Lower lobe of right lung (tissue), 2 donors: ENCODE measurements at places on chromosomes 16 and 17. TPM values are rescaled to one million over a fixed set of nuclear protein-coding genes. Genes with fewer than 3 reads are reported as not detected.

DNA sequence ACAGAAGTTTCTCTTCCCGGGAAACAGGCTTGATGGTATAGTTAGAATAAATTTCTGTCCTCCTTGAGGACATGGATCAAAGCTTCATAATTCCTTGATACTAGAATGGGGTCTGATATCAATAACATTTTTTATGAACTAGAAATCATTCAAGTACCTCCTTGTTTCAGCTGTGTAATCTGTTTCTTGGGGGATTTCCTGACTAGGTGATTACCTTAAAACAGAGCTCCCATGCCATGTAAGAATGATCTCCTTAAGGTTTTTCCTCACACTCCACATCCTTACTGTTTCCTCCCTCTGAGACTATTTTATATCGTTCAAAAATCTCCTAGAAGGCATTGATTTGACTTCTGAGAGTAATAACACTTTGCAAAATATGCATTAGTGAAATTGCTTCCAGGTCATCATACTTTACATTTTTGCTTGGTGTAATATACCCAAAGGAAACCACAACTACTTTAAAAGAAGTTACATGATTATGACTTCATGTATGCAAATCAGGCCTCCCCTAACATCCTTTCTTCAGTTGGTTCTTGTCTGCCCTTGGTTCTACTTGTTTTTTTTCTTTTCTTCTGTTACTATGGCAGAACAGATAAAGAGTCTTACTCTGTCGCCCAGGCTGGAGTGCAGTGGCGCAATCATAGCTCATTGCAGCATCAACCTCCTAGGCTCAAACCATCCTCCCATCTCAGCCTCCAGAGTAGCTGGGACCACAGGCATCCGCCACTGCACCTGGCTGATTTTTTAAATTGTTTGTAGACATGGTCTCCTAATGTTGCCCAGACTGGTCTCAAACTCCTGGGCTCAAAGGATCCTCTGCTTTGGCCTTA lies 388.8 kb downstream of the ZFHX3 start:
- no peak for DNase-seq

GRCh38 chr16:55832773-55833691 lies at the start of gene CES1:
Gene CES1 (minus strand): TSS chr16:55833096. CDS start chr16:55833055, 41 bp downstream.
- DNase-seq, result peak; percentile 92

DNA sequence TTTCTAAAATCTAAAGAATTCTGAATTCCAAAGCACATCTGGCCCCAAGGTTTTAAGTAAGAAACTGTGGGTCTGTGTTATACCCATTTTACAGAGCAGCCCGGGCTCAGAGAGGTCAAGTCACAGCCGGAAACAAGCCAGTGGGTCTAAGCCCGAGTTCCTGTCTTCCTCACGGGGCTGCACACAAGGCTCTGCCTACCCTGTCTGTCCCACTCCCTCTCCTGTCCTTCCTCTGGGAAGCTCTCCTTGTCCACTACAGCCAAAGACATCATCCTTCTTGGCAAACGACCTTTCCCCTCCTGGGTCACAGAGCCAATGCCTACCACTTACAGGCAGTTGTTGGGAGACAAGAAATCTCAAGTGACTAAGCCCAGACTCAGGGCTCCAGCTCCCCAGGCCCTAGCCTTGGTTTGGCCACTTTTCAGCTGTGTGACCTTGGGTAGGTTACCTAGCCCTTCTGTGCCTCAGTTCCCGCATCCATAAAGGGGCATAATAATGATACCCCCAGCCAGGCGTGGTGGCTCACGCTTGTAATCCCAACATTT lies 55.6 kb upstream of the MAP3K14 start:
- DNase-seq, result no peak

Gene PIRT
- not detected for total RNA-seq

GRCh38 chr17:58083491-58084316 lies 485 bp downstream of the DYNLL2 start:
- peak; percentile 80 for DNase-seq

DNA sequence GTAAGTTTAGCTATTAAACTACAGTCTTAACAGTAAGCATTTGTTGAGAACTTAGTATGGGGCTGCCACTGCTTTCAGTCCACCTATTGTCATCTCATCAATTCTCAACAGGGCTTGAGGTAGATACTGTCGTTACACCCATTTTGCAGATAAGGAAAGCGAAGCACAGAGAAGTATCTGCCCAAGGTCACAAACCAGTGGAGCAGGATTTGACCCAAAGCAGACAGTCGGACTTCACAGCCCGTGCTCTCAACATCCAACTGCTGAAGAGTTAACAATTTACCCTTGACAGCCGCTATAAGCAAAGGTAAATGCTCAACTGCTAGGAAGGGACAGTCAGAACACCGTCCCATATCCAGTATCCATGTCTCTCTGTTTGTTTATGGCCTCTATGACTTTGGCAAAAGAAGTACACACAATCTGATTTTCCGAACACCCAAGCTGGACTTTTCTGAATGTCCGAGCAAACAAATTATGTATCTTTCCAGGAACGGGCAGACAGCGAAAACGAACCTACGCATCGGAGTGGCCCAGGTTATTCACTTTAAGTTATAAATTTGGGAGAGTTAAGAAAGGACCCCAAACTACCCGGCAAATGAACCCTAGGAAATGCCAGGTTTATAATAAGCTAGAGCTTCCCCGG lies 1.2 kb downstream of the SIAH1 start:
- DNase-seq, result no peak

- no peak for DNase-seq
These were observed 37.4 kb upstream of the TMC5 start for GRCh38 chr16:19380328-19380727.

Gene CNTNAP4
- not detected for total RNA-seq

- DNase-seq, result no peak
These were observed 72.1 kb upstream of the LYRM9 start for GRCh38 chr17:27965224-27965623.

GRCh38 chr17:66381701-66382362 lies 79.4 kb downstream of the PRKCA start:
- DNase-seq, result no peak

Gene DDX42
- total RNA-seq, result 101 TPM

- no peak for DNase-seq
These were observed 12.1 kb downstream of the GLP2R start for GRCh38 chr17:9837551-9838471.

Gene PERCC1
- total RNA-seq, result not detected

Gene KRT35
- not detected for total RNA-seq

DNA sequence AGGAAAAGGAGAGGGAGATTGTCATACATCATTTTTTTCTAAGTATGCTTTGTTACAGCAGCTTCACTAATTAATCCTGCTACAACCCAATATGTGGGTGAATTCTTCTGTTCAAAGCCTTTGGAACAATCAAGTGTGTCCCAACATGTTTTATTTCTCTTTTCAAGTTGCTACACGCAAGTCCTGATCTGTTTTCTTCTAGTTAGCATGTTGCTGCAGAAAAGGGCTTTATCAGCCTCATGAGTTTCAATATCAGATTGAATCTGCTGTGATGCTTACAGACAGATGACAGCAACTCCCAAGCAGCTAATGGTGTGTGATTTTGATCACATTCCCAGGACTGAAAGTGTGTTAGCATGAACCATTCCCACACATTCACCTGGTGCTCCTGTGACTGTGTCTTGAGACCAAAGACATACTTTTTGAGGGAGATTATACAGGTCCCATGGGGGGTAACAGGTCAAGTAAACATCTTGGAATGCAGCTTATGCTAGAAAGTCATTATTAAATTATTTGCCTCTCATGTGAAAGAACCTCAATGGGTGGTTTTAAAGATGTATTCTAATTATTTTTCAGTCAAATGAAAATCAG lies 96.9 kb upstream of the KCNJ16 start:
- no peak for DNase-seq

DNA sequence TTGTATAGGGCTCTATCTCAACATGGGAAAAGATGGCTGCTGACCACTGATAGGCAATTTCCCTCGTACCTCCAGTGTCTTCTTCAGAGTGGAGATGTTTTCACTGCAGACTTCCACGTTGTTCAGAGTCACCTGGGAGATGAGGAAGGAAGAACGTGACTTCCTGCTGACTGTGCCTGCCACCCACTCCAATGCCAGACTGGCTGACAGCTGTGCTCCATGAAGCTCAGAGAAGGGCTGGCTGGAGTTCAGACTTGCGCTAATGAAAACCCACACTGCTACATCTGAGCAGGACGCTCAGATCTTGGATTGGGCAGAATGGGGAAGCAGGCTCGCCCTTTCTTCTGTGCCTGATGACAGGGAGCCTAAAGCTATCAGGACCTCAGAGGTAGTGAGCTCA lies 33.1 kb downstream of the COG4 start:
- no peak for DNase-seq

GRCh38 chr17:39867084-39867879 lies 720 bp upstream of the ZPBP2 start:
- no peak for DNase-seq

- DNase-seq, result peak; percentile 49
These were observed 470.7 kb downstream of the SOX9 start for GRCh38 chr17:72591289-72592241.

Gene RNF222
- total RNA-seq, result not detected

Gene MT1G
- 25.3 TPM for total RNA-seq

DNA sequence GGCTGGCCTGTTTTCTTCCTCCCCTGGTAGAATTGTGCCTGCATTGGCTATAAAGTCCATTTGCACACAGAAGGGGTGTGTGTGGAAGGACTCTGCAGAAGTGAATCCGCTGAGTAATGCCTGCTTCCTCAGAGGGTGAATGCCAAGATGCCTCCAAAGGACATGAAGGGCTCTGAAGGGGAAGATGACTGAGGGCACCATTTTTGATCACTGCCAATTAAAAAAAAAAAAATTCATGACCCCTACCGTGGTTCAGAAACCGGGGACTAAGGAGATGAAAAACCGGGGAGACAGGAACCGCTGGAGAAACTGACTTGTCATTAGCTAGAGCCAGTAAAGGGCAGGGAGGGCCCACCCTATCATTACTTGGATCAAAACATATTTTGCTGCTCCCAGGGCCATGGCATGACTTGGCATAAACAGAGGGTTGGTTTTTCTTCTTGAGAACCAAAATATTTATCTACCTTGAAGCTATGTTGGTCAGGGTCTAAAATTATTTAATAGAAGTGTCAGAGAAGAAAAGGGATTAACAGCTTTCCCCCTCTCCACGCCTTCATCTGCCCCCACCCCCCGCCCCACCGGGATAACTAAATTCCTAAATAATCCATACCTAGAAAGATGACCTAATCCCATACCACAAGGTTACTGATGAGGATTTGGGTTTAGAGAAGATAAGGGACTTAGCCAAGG lies 3.6 kb upstream of the USP7 start:
- DNase-seq, result no peak

Gene GAS7
- total RNA-seq, result 54.1 TPM

DNA sequence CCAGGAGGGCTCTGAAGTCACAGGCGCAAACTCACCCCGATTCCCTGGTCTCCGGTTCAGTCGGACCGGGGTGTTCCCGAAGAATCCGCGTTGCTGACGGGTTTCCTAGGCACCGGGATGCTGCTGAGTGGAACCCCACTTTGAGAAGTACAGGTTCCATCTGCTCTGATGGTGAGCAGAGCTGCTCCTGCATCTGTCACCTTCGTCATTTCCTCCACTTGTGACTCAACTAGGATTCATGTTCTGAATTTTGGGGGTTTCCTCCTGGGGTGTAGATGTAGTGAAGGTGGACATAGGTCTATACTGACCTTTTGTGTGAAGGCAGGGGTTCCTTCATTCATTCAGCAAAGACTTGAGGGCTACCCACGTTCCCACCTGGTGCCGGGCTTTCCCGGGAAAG lies 25.0 kb downstream of the LGALS3BP start:
- no peak for DNase-seq

DNA sequence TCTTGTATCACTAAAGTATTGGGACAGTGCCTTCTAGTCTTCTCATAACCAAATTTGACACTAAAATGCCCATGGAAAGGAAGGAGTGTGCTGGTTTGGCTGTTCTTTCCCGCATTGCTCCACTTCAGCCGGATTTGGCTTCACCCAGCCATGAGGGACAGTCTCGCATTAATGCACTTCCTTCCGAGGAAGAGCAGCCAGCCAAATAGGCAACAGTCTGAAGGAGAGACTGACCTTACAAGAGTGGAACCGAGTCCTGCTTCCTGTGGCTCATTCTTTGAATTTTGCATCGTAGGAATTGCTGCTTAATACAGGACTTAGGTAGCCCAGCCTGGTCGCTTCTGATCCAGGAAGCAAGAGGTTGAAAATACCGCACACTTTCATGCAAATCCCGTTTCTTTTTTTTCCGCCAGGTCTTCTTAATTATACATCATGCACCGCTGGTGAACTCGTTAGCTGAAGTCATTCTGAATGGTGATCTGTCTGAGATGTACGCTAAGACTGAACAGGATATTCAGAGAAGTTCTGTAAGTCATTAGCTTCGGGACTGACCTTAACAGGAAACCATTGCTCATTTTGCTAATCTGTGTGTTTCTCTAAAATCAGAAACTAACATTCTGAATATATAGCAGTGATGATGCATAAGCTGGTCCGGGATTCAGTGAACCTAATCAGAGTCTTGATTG lies 38.2 kb downstream of the CLEC16A start:
- DNase-seq, result no peak

GRCh38 chr16:86388976-86389375 lies 121.4 kb upstream of the FOXF1 start:
- no peak for DNase-seq

Gene CD7
- total RNA-seq, result 7.1 TPM

GRCh38 chr16:30004424-30004776 lies 6.4 kb downstream of the DOC2A start:
- DNase-seq, result peak; percentile 51

Gene MYH2
- 0.06 TPM for total RNA-seq

- no peak for DNase-seq
These were observed 591.1 kb upstream of the C16orf82 start for GRCh38 chr16:26475596-26475995.

DNA sequence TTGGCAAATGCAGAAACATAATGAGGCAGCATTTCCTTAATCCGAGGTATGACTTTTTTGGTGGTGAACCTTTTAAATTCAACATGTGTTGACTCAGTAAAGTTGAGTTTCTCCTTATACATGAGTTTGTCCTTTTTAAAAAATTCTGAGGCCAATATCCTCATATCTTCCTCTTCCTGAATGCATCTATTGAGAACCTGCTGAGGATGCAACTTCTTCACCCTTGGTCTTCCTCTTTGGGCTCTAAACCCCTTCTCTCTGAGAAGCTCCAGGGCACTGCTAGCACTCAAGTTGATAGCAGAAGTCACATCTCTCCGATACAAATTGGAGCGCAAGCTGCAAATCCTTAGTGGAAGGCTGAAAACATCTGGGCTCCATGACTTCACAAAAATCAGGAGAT lies 3.3 kb downstream of the SLFN14 start:
- DNase-seq, result no peak

GRCh38 chr16:67781565-67781921 lies 24.8 kb downstream of the RANBP10 start:
- no peak for DNase-seq

- DNase-seq, result no peak
These were observed 31.1 kb downstream of the SLFN11 start for GRCh38 chr17:35342276-35342675.

- DNase-seq, result no peak
These were observed 2.8 kb upstream of the ZKSCAN2 start for GRCh38 chr16:25260416-25260815.

Gene TMEM170A
- total RNA-seq, result 31.2 TPM

Gene RPL27
- 810 TPM for total RNA-seq

Gene OMG
- 12.4 TPM for total RNA-seq

Gene ARL5C
- not detected for total RNA-seq

Gene C1QL1
- total RNA-seq, result not detected

Gene GEMIN4
- 21.5 TPM for total RNA-seq
